ENCODE measurements at places on chromosomes 11 and 22.
A peak's percentile ranks its signal among the peaks of the same experiment; 100 is the strongest.

GRCh38 chr22:37623075-37624016 lies 14.7 kb downstream of the GGA1 start:
- peak overlapping the region; percentile 88 for H3K27ac ChIP-seq
- H3K36me3 ChIP-seq: peaks cover 15% of the 10 kb centered on the region
- H3K4me1 ChIP-seq: peaks cover 51% of the 10 kb centered on the region
- peak overlapping the region; percentile 72 for H3K4me3 ChIP-seq
- no peaks in the 10 kb centered on the region for H3K27me3 ChIP-seq

DNA sequence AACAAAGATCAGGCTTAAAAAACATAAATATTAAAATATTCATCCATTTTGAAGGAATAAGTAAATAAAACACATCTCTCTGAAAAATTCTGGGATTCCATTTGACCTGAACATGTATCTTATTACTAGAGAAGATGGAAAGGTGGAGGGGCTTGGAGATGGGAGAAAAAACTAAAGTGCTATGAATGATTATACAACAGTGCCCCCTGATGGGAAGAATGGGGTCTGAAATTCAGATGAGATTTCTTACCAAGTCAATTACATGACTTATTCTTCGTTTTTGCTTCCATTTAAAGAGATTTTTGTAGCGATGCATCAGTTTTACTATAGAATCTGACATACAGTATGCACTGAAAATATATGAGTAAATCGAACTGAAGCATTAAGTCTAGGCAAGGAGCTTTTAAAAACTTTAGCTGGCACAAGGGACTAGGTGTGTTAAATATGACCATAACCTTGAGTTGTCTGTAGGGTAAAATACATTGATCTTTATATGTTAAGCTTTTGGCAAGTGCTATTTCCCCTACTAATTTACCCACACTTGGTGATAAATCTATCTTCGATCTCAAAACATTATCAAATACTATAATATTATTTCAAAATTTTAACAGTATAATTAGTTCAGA lies 718.8 kb downstream of the CNTN5 start:
- no peak overlapping the region for H3K27ac ChIP-seq
- H3K27me3 ChIP-seq: no peaks in the 10 kb centered on the region
- no peaks in the 10 kb centered on the region for H3K36me3 ChIP-seq
- H3K4me3 ChIP-seq: no peak overlapping the region
- no peaks in the 10 kb centered on the region for H3K4me1 ChIP-seq
- DNase-seq: no peak

DNA sequence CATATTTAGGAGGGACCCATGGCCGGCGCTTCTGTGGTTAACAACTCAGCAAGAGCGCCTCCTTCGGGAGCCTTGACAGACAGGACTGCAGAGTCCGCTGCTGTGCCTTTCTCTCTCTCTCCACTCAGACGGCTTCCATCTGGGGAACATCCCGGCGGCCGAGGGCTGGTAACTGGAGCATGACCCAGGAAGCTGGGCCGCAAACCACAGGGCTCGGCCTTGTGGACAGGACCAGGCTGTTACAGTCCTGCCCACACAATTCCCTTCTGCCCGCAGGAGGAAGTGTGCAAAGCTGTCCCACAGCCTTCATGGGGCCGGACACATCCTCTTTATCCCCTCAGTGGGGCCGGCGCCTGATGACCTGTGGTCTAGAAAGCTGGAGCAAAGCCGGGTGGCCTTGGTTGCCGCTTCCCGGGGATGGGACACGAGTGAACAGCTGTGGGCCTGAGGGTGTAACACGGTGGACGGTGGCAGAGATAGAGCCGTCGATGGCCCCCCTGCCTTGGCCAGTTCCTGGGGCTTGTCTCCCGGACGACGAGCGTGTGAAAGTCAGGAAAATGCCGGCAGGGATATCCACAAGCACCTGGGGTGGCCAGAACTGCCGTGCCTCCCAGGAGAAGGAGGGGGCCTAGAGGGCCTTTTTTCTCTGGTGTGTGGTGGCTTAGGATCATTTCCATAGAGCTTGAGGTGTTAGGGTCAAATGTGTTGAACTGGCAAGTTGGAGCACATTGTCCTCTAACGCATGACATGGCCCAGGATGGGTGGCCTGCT lies 50.1 kb downstream of the FBLN1 start:
- H3K4me1 ChIP-seq: no peaks in the 10 kb centered on the region
- no peak overlapping the region for H3K4me3 ChIP-seq
- peaks cover 10% of the 10 kb centered on the region for H3K27me3 ChIP-seq

GRCh38 chr11:12411806-12412727 lies 34.7 kb downstream of the PARVA start:
- H3K4me1 ChIP-seq: no peaks in the 10 kb centered on the region
- no peak for DNase-seq
- H3K27me3 ChIP-seq: peaks cover 15% of the 10 kb centered on the region
- H3K4me3 ChIP-seq: no peak overlapping the region
- H3K27ac ChIP-seq: no peak overlapping the region

GRCh38 chr22:39703091-39703490 lies 132.5 kb downstream of the CACNA1I start:
- no peaks in the 10 kb centered on the region for H3K36me3 ChIP-seq
- no peak overlapping the region for H3K4me3 ChIP-seq
- H3K27ac ChIP-seq: no peak overlapping the region
- no peaks in the 10 kb centered on the region for H3K4me1 ChIP-seq
- H3K27me3 ChIP-seq: peaks cover 12% of the 10 kb centered on the region

GRCh38 chr11:117459979-117460300 lies 132.3 kb downstream of the CEP164 start:
- H3K4me1 ChIP-seq: no peaks in the 10 kb centered on the region
- DNase-seq: no peak
- no peak overlapping the region for H3K27ac ChIP-seq
- H3K27me3 ChIP-seq: peaks cover 7% of the 10 kb centered on the region
- no peaks in the 10 kb centered on the region for H3K36me3 ChIP-seq

GRCh38 chr11:124122123-124122522 lies 6.9 kb downstream of the VWA5A start:
- H3K36me3 ChIP-seq: peaks cover 21% of the 10 kb centered on the region
- peaks cover 5% of the 10 kb centered on the region for H3K4me1 ChIP-seq
- H3K27ac ChIP-seq: no peak overlapping the region
- no peaks in the 10 kb centered on the region for H3K27me3 ChIP-seq
- DNase-seq: no peak

All from memory B cell (primary cell).